Hair follicular keratinocyte (primary cell): ENCODE measurements at places on chromosomes 12 and 14. TPM values are rescaled to one million over a fixed set of nuclear protein-coding genes. Genes with fewer than 3 reads are reported as not detected.

KCTD10 gene
- total RNA-seq = 30.1 and 35.2 TPM in 2 replicates

SCN8A gene
- 0.23 and 0.30 TPM in 2 replicates for total RNA-seq

PTCSC3 gene
- total RNA-seq = not detected in 2 replicates

TMTC1 gene
- 6.1 and 16.9 TPM in 2 replicates for total RNA-seq

PTPRQ gene
- total RNA-seq = not detected in 2 replicates
